Activated CD8-positive, alpha-beta memory T cell treated with anti-CD3 and anti-CD28 coated beads, Interleukin-2, amount 10 ng/mL, durations not matched to agents 7 days and 5 days (primary cell): ENCODE measurements at places on chromosomes 13 and 19. TPM values are rescaled to one million over a fixed set of nuclear protein-coding genes. Genes with fewer than 3 reads are reported as not detected.
A peak's percentile ranks its signal among the peaks of the same experiment; 100 is the strongest.

WTIP gene
- 0.99 TPM for total RNA-seq

KCNK6 gene
- 10.8 TPM for total RNA-seq

ZFP30 gene
- 11.9 TPM for total RNA-seq

MEF2B gene
- 7.2 TPM for total RNA-seq

GRCh38 chr13:66329988-66330451, 900.1 kb downstream of the PCDH9 start:
- DNase-seq, result no peak

- DNase-seq, result peak; percentile 59
Observed at GRCh38 chr13:51453959-51454703, 1.3 kb upstream of the INTS6 start.

- DNase-seq, result no peak
Observed at GRCh38 chr13:112870737-112871287, 98.2 kb upstream of the MCF2L start.

GRCh38 chr13:113233101-113233500, 23.7 kb downstream of the CUL4A start:
- DNase-seq, result no peak

DNA sequence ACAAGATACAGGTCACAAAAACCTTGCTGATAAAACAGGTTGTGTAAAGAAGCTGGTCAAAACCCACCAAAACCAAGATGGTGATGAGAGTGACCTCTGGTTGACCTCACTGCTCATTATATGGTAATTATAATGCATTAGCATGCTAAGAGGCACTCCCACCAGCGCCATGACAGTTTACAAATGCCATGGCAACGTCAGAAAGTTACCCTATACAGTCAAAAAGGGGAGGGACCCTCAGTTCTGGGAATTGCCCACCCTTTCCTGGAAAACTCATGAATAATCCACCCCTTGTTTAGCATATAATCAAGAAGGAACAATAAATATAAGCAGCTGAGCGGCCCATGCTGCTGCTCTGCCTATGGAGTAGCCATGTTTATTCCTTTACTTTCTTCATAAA, 434.1 kb downstream of the ZNF536 start:
- DNase-seq, result no peak

GRCh38 chr13:67821606-67822005, 591.5 kb upstream of the PCDH9 start:
- no peak for DNase-seq

GRCh38 chr19:52922841-52923777, at the start of gene ZNF888:
Gene ZNF888 (minus strand): TSS chr19:52923428. CDS start chr19:52917873, 5,555 bp downstream.
- peak; percentile 92 for DNase-seq

GRCh38 chr13:35856084-35856483, 275.1 kb downstream of the DCLK1 start:
- DNase-seq, result no peak

CACTIN gene
- 33.7 TPM for total RNA-seq

DNA sequence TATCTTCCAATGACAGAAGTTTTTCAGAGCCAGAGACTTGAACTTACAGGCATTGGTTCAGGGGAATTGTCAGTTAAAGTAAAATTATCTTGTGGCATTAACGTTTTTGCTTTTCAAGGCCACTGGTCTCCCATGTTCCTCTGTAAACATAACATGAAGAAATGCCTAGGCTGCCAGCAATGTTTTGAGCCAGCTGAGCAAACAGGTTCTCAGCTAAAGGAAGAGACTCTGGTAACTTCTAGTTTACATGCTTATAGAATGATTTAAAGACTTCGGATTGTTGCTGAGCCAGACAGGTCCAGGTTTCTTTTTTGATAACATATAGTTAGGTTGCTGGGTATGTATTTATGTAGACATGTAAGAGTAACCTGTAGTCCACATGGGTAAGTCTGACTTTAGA, 35.7 kb downstream of the ZNF493 start:
- DNase-seq, result no peak

ANGPTL8 gene
- total RNA-seq, result not detected

DNA sequence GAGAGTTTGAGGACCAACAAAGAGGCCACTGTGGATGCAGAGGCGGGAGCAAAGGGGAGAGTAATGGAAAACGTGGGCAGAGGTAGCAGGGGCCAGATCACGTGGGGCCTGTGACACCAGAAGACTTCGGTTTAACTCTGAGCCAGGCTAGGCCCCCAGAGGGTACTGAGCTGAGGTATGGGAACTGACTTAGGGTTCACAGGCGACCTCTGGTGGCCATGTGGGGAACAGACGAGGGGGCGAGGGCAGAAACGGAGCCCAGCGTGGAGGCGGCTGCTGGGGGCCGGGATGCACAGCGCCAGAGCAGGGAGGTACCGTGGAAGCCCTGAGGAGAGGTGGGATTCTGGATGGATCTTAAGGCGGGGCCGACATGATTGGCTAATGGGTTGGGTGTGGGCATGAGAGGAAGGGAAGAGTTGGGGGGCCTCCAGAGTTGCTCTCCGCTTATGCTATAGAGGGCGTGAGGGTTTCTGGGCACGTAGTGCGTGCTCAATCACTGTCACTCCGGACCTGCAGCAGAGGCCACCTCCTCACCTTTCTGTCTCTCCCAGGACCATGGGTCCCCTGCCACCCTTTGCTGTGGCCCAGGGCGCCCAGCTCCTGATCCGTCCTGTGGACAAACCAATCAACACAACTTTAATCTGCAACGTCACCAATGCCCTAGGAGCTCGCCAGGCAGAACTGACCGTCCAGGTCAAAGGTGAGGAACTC, 13.7 kb downstream of the PVR start:
- peak; percentile 70 for DNase-seq

- DNase-seq, result no peak
Observed at GRCh38 chr13:43797159-43797558, 10.4 kb upstream of the ENOX1 start.

DNA sequence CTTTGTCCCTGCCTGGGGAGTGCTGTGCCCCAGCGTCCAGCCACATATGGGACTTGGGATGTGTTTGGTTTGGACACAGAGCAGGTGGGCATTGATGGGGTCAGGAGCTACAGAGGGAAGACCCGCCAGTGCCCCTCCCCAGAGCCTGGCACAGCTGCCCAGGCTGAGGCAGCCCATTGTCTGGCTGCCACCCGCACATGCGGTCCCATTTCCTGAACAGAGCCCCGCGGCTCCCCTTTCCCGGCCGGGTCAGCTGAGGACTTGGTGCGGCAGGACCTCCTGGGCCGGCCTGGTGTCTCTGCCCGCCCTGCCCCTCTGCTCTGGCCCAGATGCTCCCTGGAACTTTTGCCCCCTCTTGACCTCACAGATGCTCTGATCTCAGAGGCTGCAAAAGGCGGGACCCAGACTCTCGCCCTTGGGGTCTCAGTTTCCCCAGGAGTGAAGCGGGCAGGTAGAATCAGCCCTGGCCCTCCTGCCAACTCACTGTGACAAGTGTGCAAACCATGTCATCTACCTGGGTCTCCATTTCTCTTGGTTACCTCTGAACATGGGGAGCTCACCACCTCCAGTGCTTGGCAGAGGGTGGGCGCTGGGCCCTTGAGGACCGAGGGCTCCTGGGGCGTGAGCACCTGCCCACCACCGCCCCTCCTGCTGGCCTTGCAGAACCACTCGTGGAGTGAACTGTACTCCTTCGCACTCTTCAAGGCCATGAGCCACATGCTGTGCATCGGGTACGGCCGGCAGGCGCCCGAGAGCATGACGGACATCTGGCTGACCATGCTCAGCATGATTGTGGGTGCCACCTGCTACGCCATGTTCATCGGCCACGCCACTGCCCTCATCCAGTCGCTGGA, 17.8 kb downstream of the HCN2 start:
- no peak for DNase-seq

DNA sequence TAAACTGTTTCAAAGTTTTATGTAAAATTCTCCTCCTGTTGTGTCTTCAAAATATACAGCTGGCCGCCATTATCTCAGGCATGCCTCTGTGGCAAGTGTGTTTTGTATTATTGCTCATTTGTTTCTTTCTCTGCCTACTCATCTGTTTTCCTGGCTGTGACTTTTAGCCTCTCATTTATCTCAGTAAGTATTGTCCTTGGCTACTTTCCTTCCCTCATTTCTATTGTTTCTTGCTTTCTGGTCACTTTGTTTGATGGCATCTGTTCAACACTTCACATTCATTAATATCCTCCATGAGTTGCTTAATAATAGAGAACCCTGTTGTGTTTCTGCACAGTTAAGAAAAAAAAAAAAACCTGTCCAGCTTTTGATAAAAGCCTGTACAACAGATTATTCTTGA, 869.4 kb downstream of the PCDH17 start:
- no peak for DNase-seq

DNA sequence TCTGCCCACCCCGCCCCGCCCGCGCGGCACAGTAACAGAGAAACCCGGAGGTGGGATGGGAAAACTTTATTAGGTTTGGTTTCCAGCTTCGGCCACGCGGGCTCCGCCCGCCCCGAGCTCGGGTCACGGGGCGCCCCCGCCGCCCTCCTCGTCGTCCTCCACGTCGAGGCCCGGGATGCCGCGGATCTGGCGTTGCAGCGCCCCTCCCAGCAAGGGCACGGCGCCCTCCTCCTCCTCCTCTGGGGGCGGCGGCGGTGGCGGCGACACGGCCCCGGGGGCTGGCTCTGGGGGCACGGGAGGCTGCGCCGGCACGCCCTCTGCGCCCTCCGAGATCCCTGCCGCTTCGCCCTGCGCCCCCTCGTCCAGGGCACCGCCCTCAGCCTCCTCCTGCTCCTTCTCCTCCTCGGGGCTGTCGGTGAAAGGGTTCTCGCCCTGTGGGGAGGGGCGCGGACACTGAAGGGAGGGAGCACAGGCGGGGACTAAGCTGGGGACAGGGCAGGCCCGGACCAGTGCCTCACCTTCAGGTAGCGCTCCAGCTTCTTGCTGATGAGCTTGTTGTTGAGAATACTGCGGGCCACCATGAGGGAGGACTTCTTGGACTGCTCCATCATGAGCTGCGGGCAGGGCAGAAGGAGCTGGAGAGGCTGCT, 536 bp upstream of the AKAP8 start:
- DNase-seq, result no peak

DNA sequence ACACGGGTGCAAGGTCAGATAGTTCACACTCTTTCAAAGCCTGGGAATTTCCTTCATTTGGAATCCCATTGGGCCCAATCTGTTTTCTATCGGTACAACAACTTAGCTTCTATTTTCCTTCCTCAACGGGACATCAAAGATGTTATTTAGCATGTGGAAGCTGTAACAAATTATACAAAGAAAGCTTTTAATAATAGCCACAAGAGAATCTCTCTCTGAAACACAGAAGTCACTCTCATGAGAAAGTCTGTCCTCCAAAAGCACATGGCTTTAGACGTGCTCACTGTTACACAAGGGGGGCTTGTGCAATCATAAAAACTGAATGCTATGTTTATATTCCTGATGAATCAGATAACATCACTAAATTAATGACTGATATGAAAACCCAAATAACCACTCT, 28.9 kb upstream of the CYSLTR2 start:
- DNase-seq, result no peak

DNA sequence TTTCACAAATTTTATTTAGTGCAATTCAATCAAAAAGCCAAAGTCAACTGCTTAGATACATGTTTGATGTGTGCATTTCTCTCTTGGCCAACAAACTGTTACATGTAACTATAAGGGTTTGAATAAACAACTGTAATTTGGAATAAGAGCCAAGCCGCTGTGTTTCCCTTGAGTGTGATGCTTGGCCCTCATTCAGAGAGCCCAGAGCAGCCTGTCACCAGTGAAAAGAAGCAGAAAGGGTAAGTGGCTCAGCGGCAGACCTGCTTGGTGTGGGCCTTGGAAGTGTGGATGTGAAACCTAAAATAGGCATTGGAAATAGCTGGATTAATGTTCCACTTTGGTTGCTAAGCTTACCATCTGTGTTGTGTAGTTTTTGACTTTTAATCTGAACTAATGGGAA, 924.6 kb downstream of the OLFM4 start:
- no peak for DNase-seq

- no peak for DNase-seq
Observed at GRCh38 chr13:102147353-102147752, 254.5 kb downstream of the FGF14 start.

LAIR1 gene
- 64.1 TPM for total RNA-seq

DNA sequence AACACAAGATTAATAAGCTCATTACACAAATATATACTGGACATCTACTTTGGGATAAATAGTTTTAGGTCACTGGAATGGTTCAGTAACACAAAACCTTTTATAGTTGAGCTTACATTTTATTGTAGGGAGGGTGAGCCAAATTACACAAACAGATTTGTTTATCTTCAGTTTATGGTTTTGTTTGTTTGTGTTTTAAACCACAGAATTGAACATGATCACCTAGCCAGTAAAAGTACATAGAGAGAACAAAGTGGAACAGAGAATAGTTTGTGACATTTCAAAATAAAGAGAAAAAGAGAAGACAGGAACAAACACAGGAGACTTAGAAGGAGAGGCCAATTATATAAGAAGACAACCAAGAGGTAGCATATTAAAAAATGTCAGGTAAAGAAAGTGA, 1930.2 kb upstream of the PCDH20 start:
- DNase-seq, result no peak

GRCh38 chr13:87884884-87885283, 213.7 kb downstream of the SLITRK5 start:
- DNase-seq, result no peak

ATP4A gene
- not detected for total RNA-seq
